ENCODE measurements at places on chromosomes 7 and 10.

GRCh38 chr7:87739306-87739705 is 111.1 kb downstream of the RUNDC3B start:
- no peak for DNase-seq

GRCh38 chr10:93098816-93099215 is 25.1 kb downstream of the CYP26A1 start:
- DNase-seq, result no peak

- no peak for DNase-seq
Observed at GRCh38 chr10:125536236-125536635, 146.7 kb downstream of the TEX36 start.

GRCh38 chr7:133746847-133747246 is 380.3 kb upstream of the LRGUK start:
- DNase-seq, result no peak

DNA sequence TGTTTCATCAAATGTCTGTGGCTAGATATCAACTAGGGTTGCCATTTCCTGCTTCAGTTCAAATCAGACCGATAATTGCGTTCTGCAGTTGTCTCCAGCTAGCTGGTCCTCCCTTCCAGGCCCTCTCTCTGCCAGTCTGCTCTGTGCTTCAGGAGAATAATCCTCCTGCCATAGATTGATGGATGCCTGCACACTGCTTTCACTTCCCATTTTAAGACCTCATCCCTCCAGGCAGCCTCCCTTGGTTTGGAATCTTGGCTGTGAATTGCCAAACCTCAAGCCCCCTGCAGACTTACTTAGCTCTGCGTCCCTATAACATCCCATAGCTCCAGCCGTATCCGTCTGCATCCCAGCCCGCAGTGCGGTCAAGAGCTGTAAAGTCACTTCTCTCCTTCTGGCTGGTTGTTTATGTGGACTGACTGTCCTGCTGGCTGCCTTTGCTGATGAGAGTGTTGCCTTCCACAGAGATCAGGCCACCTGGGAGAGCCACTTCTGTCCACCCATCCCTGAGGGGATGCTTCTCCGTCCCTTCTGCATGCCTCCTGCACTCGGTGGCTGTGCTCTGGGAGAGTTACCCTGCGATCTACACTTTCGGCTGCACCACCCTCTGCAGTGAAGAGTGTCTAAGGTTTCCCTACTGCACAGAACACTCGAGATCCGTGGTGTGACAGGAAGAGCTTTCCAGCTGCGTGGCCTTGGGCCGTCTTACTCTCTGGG is 22.4 kb upstream of the KLF6 start:
- no peak for DNase-seq

GRCh38 chr7:151699147-151699927 is 177.6 kb downstream of the PRKAG2 start:
- no peak for DNase-seq

DNA sequence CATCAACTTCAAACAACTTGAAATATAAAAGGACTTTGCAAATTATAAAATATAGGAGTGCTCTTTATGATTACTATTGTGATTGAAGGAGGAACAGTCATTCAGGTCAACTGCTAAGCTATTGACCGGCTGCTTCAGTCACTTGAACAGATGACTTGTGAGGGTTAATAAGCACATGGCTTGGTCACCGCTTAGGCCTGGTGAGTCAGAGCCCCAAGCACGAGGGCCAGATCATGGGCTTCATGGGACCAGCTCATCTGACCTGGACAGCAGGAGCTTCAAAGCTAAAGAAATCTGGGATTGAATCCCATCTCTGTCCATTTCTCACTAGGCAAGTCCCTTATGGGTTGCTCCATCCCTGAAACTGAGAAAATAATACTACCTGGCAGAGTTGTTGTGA is 60.4 kb upstream of the ADO start:
- DNase-seq, result no peak

GRCh38 chr7:20352573-20353306 is 22.0 kb downstream of the ITGB8 start:
- no peak for DNase-seq

- DNase-seq, result no peak
Observed at GRCh38 chr10:118732245-118733165, 22.3 kb downstream of the CACUL1 start.

DNA sequence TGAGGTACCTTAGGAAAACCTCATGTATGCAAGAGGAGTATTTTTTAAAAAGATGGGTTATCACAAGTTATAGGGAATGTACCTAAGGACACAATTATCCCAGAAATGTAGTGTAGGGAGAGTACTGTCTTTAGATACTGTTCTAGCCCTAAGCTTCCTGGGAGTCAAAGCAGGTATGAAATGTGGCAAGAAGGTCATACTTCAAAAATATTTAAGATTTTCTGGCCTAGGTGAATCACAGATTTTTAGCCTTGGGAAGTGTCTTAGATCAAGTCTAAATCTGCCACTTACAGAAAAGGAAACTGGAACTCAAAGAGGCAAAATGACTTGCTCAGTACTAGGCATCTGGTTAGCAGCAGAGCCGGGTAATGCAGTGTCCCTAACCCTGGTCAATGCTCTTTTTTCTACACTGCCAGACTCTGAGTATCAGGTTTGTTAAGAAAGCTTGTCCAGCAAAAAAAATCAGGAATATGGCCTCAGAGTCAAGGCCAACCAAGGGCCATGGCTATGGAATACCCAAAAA is 13.9 kb downstream of the PIK3AP1 start:
- DNase-seq, result no peak

GRCh38 chr10:133094286-133094685 is 6.6 kb downstream of the ADGRA1 start:
- no peak for DNase-seq

GRCh38 chr10:34313888-34314287 is 501.2 kb downstream of the PARD3 start:
- no peak for DNase-seq

DNA sequence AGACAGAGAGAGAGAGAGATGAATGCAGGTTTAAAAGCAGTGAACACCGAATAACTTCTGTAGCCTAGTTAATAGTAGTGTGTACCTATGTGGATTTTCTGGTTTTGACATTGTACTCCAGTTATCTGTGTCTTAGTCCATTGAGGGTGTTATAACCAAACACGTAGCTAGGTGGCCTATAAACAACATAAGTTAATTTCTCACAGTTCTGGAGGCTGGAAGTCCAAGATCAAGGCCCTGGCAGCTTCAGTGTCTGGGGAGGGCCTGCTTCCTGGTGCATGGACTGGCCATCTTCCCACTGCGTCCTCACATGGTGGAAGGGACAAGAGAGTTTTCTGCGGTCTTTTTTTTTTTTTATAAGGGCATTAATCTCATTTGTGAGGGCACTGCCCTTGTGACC is 23.5 kb downstream of the AOC1 start:
- DNase-seq, result no peak

GRCh38 chr10:23110722-23111516 is 15.5 kb downstream of the MSRB2 start:
- no peak for DNase-seq

All from activated T-cell treated with anti-CD3 and anti-CD28 coated beads for 4 hours (primary cell).